Endothelial cell of umbilical vein (primary cell): ENCODE measurements at places on chromosomes 1 and 21. TPM values are rescaled to one million over a fixed set of nuclear protein-coding genes. Genes with fewer than 3 reads are reported as not detected.

DNA sequence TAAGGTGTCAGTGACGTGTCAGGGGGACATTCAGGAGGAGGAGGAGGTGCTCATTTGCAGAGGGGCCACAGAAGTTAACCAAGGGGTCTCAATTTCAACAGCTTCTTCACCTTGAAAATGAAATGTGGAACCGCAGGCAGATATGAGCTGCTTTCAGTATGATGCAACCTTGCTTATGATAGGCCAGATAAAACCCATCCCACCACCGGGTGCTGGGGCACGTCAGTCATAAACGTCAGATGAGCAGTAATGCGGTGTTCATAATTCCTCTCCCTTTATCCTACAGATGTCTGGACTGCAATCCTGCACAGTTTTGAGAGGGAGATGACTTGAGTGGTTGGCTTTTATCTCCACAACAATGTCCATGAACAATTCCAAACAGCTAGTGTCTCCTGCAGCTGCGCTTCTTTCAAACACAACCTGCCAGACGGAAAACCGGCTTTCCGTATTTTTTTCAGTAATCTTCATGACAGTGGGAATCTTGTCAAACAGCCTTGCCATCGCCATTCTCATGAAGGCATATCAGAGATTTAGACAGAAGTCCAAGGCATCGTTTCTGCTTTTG lies 1.7 kb downstream of the PTGFR start:
- no peak for DNase-seq
- H3K27me3 ChIP-seq: peaks cover 7% of the 10 kb centered on the region
- H3K4me1 ChIP-seq: peaks cover 4% of the 10 kb centered on the region
- H3K27ac ChIP-seq: no peak overlapping the region
- H3K4me3 ChIP-seq: no peak overlapping the region

The PDE4B gene
- total RNA-seq: 69.8 and 72.1 TPM in 2 replicates

GRCh38 chr1:45038240-45038639 lies 26.2 kb downstream of the UROD start:
- H3K4me3 ChIP-seq: no peak overlapping the region
- H3K36me3 ChIP-seq: peaks cover 2% of the 10 kb centered on the region
- no peak overlapping the region for H3K27ac ChIP-seq
- H3K27me3 ChIP-seq: no peaks in the 10 kb centered on the region

The CHI3L2 gene
- not detected in 2 replicates for total RNA-seq

DNA sequence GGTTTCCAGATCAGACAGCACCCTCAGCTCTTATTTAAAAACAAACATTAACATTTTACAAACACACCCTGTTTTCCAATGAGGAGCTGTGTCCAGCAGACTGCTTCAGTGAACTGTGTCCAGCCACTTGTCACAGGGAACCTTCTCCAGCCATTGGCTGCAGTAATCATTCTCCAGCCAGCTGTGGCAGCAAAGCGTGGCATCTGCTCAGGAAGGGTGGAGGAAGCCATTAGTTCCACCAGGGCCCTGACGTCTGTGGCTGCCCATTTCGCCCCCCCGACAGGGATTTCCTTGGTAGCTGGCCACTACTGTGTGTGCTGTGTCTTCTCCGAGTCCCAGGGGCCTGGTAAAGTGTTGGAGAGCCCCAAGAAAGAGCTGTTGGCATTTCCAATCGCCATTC lies 62.9 kb upstream of the SELENON start:
- no peak overlapping the region for H3K27ac ChIP-seq
- H3K4me3 ChIP-seq: no peak overlapping the region
- no peaks in the 10 kb centered on the region for H3K4me1 ChIP-seq
- peak; percentile 40 for DNase-seq
- H3K36me3 ChIP-seq: no peaks in the 10 kb centered on the region

The LHX8 gene
- total RNA-seq: not detected in 2 replicates

DNA sequence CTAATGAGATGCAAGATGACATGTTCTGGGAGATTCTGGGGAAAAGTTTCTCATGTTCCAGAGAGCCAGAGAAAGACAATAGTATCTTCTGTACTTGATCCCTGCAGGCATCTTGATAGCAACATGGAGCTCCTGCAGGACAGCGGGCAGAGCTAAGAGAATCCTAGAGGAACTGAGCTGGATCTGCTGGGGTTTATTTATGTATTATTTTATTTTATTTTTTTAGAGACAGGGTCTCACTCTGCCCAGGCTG lies 22.7 kb upstream of the SCAF4 start:
- no peaks in the 10 kb centered on the region for H3K36me3 ChIP-seq
- H3K27ac ChIP-seq: no peak overlapping the region
- H3K4me1 ChIP-seq: no peaks in the 10 kb centered on the region
- no peaks in the 10 kb centered on the region for H3K27me3 ChIP-seq
- no peak overlapping the region for H3K4me3 ChIP-seq

GRCh38 chr1:34163792-34164731 lies 968 bp downstream of the CSMD2 start:
- no peak overlapping the region for H3K27ac ChIP-seq
- H3K36me3 ChIP-seq: no peaks in the 10 kb centered on the region
- peaks cover 31% of the 10 kb centered on the region for H3K27me3 ChIP-seq
- peak overlapping the region; percentile 8 for H3K4me3 ChIP-seq
- H3K4me1 ChIP-seq: peaks cover 5% of the 10 kb centered on the region

- DNase-seq: no peak
- peaks cover 78% of the 10 kb centered on the region for H3K27me3 ChIP-seq
- H3K4me3 ChIP-seq: no peak overlapping the region
- H3K4me1 ChIP-seq: no peaks in the 10 kb centered on the region
- no peak overlapping the region for H3K27ac ChIP-seq
- H3K36me3 ChIP-seq: no peaks in the 10 kb centered on the region
Measured at GRCh38 chr1:147079400-147080005, 92.8 kb downstream of the PRKAB2 start.

DNA sequence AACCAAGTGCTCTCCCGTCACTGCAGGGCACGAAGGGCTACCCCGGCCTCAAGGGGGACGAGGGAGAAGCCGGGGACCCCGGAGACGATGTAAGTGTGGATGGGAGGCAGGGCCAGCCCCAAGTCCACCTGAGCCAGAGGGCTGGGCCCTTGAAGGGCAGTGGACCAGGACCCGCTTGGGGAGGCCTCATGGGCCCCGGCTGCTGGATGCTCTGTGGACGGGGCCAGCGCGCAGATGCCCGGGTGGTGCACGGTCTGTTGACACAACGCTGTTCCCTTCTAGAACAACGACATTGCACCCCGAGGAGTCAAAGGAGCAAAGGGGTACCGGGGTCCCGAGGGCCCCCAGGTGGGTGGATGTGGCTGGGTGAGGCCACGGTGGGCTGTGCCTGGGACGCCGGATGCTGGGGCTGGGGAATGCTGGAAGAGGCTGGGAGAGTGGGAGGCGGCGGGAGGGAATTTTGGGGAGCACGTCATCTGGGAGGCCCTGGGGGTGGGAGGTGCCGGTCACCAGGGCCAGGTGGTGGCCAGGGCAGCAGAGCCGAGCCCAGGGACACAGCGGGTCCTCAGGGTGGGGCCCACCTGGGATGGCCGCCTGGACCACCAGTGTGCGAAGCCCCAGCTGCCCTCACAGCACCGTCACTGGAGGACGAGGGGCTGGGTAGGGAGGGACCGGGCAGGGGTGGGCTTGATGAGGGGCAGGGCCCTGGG lies 17.5 kb downstream of the COL6A1 start:
- no peaks in the 10 kb centered on the region for H3K27me3 ChIP-seq
- no peak for DNase-seq
- no peak overlapping the region for H3K27ac ChIP-seq
- no peaks in the 10 kb centered on the region for H3K36me3 ChIP-seq
- no peaks in the 10 kb centered on the region for H3K4me1 ChIP-seq
- no peak overlapping the region for H3K4me3 ChIP-seq

GRCh38 chr1:156493742-156494141 lies 6.8 kb downstream of the MEF2D start:
- no peaks in the 10 kb centered on the region for H3K27me3 ChIP-seq
- H3K27ac ChIP-seq: no peak overlapping the region
- H3K4me1 ChIP-seq: peaks cover 49% of the 10 kb centered on the region
- no peak for DNase-seq

GRCh38 chr1:115755456-115756370 lies 12.8 kb downstream of the CASQ2 start:
- H3K27me3 ChIP-seq: no peaks in the 10 kb centered on the region
- no peak overlapping the region for H3K4me3 ChIP-seq
- H3K36me3 ChIP-seq: no peaks in the 10 kb centered on the region
- DNase-seq: no peak
- H3K4me1 ChIP-seq: no peaks in the 10 kb centered on the region
- no peak overlapping the region for H3K27ac ChIP-seq

- no peak for DNase-seq
- H3K27me3 ChIP-seq: no peaks in the 10 kb centered on the region
- no peak overlapping the region for H3K4me3 ChIP-seq
- no peaks in the 10 kb centered on the region for H3K4me1 ChIP-seq
- no peak overlapping the region for H3K27ac ChIP-seq
Measured at GRCh38 chr1:68633141-68633919, 136.4 kb upstream of the DEPDC1 start.

DNA sequence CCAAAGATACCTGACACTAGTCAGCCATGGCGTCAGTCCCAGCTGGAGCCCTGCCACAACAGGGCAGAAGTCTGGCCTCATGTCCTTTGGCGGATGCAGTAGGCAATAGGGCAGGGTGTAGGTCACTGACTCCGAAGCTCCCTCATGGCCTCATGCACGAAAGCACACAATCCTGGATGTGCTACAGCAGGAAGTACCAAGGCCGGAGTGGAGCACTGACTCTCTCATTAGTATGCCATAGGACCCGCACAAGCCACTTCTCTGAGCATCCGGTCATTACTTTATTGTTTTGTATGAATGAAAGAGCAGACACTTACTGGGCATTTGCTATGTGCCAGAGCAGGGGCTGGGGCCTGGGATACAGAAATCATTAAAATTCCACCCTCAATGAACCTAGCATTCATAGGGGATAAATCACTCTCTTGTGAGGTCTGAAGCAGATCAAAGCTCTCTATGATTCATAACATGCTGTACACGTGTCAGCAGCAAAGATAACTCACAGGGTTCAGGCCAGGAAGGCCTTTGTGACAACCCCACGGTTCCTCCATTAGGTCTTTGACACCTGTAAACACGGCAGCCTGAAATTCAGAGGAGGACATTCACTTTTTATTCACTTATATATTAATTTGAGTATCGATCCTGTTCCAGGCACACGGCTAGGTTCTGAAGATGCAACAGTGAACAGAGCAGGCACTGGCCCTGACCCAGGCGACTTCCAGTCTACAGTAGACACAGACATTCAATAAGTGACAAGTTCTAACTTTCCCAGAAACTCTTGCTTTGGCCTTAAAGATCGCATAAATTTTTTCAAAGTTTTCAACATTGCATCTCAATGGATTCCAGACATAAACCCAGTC lies 357.9 kb upstream of the USP24 start:
- no peaks in the 10 kb centered on the region for H3K4me1 ChIP-seq
- H3K27ac ChIP-seq: no peak overlapping the region
- H3K27me3 ChIP-seq: no peaks in the 10 kb centered on the region
- no peak for DNase-seq

The ADAM30 gene
- total RNA-seq: not detected in 2 replicates

- H3K36me3 ChIP-seq: no peaks in the 10 kb centered on the region
- peaks cover 10% of the 10 kb centered on the region for H3K27me3 ChIP-seq
- no peak overlapping the region for H3K4me3 ChIP-seq
- no peaks in the 10 kb centered on the region for H3K4me1 ChIP-seq
- no peak for DNase-seq
Measured at GRCh38 chr21:38561613-38562581, 63.6 kb upstream of the ERG start.

GRCh38 chr1:116847688-116848531 lies 61.8 kb upstream of the PTGFRN start:
- H3K4me3 ChIP-seq: no peak overlapping the region
- peak; percentile 78 for DNase-seq
- H3K27me3 ChIP-seq: no peaks in the 10 kb centered on the region
- H3K36me3 ChIP-seq: no peaks in the 10 kb centered on the region
- H3K27ac ChIP-seq: peak overlapping the region; percentile 55

DNA sequence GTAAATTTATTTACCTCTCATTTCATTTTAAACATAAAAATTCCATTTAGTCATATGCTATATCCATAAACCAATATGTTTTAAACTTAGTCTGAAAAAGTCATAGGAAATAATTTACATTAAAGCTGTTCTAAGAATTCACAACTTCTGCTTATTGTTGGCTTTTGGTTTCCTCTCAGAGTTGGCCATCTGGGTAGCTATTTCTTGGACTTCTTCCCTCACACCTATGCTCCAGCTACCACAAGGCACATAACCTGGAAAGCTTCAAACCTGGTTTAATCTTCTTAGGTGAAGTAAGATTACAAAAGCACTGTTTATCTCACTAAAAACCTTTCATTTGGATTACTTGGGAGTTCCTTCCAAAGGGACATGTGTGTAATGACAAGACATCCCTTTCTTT lies 29.8 kb downstream of the RBM11 start:
- H3K4me1 ChIP-seq: no peaks in the 10 kb centered on the region
- no peak for DNase-seq
- no peaks in the 10 kb centered on the region for H3K36me3 ChIP-seq
- H3K27ac ChIP-seq: no peak overlapping the region

The SCAMP3 gene
- 80.1 and 80.8 TPM in 2 replicates for total RNA-seq
